Mucosa of gallbladder (tissue), 1 donor: ENCODE measurements at places on chromosomes 2 and 18. TPM values are rescaled to one million over a fixed set of nuclear protein-coding genes. Genes with fewer than 3 reads are reported as not detected.

GRCh38 chr2:157692768-157693167, 64.1 kb upstream of the ACVR1C start:
- DNase-seq, result no peak

- DNase-seq, result no peak
Observed at GRCh38 chr18:33560686-33561370, 17.2 kb upstream of the ASXL3 start.

GRCh38 chr2:25594991-25595390, 78.4 kb downstream of the DTNB start:
- DNase-seq, result no peak

DNA sequence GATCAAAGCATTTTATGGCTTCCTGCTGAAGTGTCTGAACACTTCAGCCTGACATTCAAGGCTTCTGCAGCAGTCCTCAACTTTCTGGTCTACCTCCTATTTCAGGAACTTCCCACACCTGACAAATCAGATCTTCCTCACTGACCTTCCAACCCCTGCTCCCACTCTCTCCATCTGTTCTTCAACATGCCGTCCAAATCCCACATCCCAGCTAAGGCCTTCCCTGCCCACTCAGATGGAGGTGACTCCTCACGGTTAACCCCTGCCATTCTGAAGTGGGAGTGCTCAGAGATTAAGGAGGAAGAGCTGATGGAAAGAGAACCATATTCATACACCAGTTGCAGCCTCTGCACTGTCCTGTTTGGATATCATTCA, 104.8 kb downstream of the POLR1A start:
- DNase-seq, result no peak

GRCh38 chr2:86476092-86476491, 34.9 kb downstream of the KDM3A start:
- no peak for DNase-seq

GRCh38 chr2:121052023-121052422, 233.0 kb downstream of the TFCP2L1 start:
- no peak for DNase-seq

- peak; percentile 26 for DNase-seq
Observed at GRCh38 chr18:80175451-80176204, 66.6 kb downstream of the ADNP2 start.

GRCh38 chr2:16252251-16252650, 311.9 kb downstream of the MYCN start:
- no peak for DNase-seq

DNA sequence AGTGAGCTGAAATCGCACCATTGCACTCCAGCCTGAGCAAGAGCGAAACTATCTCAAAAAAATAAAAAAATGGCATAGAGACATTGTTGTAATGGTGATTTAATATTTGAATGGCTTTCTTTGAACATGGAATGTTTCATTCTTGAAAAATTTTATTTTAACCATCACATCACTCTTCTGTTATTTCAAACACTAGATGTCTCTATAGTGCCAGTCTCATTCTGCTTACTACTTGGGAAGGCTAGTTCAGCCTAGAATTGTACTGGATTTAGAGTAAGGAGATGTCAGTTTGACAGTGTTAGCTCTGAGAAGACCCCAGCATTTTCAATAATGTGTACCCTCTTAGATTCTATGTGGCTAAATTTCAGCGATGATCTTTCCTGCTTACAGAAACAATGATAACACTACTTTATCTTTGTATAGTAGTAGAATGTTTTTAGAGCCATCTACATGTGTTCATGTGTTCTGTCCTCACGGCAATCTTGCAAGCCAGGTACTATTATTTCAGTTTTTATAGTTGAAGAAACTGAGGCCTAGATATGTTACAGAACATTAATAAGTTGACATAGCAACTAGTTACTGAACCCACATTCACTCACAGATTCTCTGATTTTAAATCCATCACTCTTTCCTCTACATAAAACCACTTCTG, 142.9 kb upstream of the ZSWIM2 start:
- no peak for DNase-seq

DNA sequence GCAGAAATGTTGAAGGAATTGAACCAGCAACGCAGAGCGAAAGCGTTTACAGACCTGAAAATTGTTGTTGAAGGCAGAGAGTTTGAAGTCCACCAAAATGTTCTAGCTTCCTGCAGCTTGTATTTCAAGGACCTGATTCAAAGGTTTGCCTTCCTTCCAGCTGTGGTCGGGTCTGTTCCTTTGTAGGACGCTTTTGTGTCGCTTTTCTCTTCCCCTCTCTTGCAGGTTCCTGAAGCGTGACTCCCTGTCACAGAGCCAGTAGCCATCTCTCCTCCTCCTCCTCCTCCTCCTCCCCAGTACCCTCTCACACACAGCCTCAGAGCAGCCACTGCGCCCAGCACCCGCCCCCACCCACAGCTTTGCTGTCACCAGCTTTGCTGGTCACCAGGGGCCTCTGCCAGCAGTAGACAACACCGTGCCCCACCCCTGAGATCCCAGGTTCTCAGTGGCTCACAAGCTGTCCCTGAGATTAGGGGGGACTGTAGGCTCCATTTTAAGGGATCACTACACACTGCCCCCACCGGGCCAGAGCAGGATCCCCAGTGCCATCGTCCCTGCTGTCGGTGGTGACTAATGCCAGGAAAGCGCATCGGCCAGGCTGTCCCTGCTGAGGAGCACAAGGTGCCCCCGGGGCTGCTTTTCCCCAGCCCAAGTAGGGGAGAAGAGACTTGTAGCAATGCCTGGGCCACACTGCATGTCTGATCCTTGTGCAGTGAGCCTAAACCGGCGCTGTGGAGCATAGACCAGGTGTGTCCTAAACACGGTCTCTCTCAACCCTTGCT, 242.3 kb downstream of the ATAD2B start:
- no peak for DNase-seq

DNA sequence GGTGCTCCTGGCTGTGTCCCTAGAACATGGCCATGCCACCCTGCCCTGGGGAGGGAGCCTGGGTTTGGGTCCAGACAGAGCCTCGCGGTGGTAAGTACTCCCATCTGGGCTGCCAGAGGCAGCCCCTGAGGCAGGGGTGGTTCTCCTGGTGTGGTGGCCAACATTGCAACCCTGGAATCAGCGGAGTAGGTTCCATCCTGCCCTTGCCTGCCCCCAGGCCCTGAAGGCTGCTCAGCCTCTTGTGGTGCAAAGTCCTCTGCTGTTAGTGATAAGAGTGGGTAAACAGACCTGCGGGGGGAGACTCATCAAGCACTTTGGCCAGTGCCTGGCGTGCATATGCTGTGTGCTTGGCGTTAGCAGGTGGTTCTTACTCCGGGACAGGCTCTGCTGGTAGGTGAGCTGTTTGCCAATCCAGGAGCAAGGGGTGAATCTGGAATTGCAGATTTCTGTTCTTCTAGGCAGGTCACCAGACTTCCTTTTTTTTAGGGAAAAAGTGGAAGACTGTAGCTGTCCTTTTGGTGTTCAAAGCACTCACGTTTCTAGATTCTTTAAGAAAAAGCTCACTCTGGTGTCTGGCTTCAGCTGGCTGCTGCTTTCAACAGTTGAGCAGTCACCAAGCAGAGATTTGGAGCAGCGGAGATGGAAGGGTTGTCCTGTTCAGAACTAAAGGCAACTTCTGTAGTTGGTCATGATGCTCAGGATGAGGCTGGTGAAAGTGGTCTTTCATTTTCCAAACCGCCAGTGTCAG, 3.2 kb downstream of the CNNM3 start:
- peak; percentile 88 for DNase-seq

GRCh38 chr2:192390401-192390800, 195.7 kb upstream of the TMEFF2 start:
- DNase-seq, result no peak

DNA sequence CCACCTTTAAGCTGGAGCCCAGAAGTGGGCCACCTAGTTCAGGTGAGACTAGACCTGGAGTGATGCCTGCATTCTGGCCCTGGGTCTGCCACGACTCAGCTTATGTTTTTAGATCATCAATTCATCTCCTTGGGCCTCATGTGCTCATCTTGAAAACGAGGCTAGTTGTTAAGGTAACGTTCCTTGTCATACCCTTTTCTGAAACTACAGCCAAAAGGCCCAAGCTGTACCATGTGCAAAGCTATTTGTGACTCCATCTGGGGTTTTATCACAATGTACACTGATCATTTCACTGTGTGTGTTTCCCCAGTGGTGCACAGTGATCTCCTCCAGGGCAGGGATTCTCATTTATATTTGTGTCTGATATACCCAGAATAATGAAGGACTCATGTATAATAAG, 138.4 kb upstream of the COPS8 start:
- DNase-seq, result no peak

GRCh38 chr2:209817844-209818271, 46.2 kb downstream of the UNC80 start:
- DNase-seq, result no peak

DNA sequence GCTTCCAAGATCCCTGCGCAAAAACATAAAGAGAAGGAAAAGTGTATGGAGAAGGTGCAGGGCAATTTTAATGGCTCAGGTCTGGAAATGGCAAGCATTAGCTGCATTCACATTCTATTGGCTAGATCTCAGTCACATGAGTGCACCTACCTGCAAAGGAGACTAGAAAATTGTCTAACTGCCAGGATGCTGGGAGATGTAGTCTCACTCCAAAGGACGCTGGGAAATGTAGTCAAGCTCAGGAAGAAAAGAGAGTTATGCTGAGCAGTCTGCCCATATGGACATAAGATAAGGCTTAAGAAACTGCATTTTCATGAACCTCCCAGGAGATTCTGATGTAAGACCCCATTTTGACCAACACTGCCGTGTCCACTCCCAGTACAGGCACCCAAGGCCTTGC, 9.5 kb upstream of the KLHL29 start:
- no peak for DNase-seq

DNA sequence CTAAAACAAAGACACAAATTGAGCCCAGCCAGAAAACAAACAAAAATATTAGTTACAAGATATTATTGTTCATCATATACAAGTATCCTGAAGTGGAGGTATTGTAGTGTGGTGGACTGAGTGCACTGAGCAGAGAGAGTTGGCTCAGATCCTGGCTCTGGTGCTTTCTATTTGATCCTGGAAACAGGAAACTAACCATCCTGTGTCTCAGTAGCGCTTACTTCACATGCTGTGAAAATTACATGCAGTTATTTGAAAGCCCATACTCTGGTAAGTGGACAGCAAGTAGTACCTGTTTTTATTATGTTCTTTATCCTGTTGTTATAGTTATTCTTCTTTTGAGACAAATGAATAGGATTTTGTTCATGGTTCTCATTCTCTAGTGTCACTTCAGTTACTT, 84.3 kb upstream of the CRIM1 start:
- DNase-seq, result no peak

The ODC1 gene
- total RNA-seq, result 48.7 TPM

The LIPG gene
- total RNA-seq, result 138 TPM

The ANKRD29 gene
- total RNA-seq, result 3.1 TPM

The MAP4K4 gene
- 50.9 TPM for total RNA-seq

The MOGAT1 gene
- 102 TPM for total RNA-seq

The DYSF gene
- total RNA-seq, result 12.8 TPM

The ANKRD62 gene
- total RNA-seq, result not detected

The FBXO41 gene
- 8.5 TPM for total RNA-seq

The DSG1 gene
- 0.89 TPM for total RNA-seq

The BIRC6 gene
- total RNA-seq, result 85.8 TPM

The ALPP gene
- not detected for total RNA-seq
